Hindlimb muscle (tissue), 1 donor: ENCODE measurements at places on chromosomes 16 and 17. TPM values are rescaled to one million over a fixed set of nuclear protein-coding genes. Genes with fewer than 3 reads are reported as not detected.

Gene DLG4
- polyA plus RNA-seq: 18.6 TPM

Gene BAHCC1
- polyA plus RNA-seq: 17.9 TPM

DNA sequence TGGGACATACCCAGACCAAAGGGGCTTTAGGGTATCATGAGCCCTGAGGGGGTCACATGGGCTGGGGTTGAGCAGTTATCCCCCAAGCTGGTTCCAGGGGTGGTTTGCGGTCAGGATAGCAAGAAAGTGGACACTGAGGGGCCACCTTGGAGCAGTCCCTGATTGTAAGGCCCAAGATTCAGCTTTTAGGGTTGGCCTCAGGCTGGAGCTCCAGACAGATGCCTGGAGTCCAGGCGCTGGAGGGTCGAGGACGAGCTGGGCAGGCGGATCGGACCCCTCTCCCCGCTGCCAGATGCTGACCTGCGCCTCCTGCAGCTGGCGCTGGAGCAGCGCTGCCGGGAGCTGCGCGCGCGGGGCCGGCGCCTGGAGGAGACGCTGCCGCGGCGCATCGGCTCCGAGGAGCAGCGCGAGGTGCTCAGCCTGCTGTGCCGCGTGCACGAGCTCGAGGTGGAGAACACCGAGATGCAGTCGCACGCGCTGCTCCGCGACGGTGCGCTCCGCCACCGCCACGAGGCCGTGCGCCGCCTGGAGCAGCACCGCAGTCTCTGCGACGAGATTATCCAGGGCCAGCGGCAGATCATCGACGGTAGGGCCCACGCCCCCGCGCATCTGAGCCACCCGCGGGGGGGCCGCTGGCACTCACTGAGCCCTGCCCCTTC is 10.0 kb downstream of the BTBD17 start:
- no peak for DNase-seq

Gene ARHGAP23
- 47.9 TPM for polyA plus RNA-seq

- DNase-seq: no peak
Observed at GRCh38 chr16:82953517-82953916, 326.7 kb downstream of the CDH13 start.

- no peak for DNase-seq
Observed at GRCh38 chr17:8695916-8696415, 48.7 kb downstream of the CCDC42 start.

DNA sequence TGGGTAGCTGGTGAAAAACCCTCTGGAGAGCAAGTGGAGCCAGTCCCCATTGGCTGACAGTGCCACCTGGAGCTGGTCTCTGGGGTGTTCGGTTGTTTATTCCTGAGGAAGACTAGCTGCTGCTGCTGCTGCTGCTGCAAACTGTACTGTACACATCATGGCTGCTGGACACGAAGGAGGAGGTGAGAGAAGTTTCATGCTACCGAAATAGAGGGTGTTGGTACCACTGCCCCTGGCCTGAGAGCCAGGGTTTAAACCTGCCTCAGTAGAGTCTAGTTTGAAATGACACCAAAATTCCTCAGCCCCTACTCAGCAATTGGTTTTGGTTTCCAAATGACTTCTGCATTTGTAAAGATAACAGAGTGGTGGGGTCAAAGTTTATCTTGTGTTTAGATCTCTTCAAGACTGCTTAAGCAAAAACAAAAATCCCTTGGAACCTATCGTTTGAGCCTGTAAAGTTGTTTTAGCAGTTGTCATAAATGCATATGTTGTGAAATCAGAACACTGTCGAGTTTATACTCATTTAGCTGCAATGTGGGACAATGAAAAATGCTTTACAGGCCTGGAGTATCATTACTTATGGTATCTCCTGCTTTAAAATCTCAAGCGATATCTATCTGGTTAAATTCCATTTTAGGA is 40.8 kb downstream of the CYB5B start:
- DNase-seq: no peak

GRCh38 chr16:83115491-83116232 is 488.9 kb downstream of the CDH13 start:
- DNase-seq: no peak

DNA sequence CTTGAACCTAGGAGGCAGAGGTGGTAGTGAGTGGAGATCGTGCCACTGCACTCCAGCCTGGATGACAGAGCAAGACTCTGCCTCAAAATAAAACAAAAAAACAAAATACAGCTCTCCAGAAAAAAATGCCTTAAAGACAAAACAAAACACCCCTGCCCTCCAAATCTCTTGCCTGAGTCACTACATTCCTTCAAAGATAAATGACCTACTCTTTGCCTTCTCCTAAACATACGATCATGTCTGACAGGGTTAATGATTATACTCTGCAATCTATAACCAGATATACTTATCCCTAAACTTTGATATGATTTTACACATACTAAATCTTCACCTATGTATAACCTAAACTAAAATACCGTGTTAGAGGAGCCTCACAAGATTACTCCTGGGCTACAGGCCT is 1.4 kb upstream of the SETD6 start:
- no peak for DNase-seq

Gene CCT6B
- 1.7 TPM for polyA plus RNA-seq

DNA sequence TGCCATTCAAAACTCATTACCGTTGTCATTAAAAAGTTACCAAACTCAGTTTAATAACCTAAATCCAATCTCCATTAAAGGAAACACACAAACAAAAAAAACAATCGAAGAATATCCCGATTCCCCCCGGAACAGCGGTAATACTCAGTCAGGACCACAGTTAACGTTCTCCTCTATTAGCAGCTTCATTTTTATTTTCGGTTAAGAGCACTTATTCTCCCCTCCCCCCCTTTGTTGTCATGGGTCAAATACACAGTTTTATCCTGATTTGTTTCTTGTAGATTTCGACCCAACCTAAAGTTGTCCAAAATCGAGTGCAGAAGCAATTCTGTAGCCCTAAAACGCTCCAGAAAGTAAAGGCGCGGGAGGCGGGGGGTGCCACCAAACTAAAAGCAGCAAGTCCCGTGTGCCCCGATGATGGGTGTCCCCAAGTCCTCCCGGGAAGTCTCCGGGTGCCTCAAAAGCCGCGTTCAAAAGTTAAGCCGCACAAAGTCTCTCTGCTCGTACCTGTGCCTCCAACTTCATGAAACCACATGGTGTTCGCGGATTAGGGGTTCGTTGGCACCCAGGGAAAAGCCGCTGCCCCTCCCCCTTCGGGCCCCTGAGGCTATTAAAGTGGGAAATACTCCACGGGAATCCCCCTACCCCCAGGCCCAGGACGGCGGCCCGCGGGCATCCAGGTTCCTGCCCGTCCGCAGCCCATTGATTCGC is 996 bp downstream of the SUMO2 start:
- DNase-seq: no peak

DNA sequence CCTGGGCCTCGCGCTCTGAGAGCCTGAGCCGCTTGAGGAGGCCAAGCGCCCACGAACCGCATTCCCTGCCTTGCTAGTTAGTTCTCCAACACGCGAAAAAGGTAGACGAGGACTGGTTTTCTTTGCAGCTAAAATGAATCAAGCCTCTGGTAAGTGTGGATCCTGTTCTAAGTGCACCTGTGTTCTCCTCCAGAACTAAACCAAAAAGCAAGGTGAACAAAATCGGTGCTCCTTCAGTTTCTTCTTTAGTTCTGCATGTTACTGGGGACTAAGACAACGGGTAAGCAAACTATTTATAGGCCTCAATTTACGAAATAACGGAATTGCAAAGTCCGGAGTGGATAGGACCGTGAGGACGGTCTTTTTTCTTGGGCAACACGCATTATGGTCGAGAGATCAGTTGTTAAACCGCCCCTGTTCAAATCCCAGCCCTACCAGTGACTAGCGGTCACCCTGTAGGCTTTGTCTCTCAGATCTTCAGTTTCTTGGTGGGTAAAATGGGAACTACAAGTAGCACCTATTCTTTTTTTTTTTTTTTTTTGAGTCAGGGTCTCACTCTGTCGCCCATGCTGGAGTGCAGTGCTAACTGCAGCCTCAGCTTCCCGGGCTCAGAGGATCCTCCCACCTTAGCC is 993 bp upstream of the ANKRD11 start:
- no peak for DNase-seq

DNA sequence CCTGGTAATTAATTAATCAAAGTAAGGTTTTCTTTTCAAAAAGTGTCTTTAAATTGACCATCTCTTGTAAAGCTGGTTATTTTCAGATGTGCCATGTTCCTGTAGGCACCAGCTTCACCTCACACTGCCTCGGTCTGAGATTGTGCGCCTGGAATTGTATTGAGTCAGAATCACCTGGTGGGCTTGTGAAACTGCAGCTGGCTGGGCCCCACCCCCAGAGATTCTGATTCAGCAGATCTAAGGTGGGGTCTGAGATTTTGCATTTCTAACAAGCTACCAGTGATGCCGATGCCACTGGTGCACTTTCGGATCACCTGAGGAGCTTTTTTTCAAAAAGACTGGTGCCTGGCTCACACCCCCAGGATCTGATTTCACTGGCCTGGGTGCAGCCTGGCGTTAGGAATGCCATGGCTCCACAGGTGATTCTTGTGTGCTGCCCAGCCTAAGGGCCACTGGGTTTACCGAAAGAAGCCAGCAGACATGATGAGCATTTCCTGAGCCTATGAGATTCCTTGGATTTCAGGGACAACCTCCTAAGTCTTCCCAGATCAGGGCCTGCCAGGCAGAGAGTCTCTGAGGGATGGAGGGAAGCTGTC is 59.2 kb upstream of the TOB1 start:
- DNase-seq: no peak

Gene OR3A2
- 0.45 TPM for polyA plus RNA-seq

DNA sequence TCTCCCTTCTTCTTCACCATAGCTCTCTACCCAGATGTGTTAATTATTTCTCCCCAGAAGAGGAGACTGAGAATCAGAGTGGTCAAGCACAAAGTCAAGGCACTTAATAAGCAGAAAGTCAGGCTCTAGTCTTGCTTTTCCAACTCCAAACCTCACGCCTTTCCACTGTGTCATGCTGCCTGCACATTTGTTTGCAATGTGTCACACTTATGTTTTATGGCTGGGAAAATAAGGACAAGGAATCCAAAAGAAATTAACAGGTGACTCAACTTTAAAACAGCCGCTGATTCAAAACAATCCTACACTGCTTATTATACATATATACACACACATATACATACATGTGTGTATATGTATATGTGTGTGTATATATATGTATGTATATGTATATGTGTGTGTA is 255.7 kb upstream of the DYNLRB2 start:
- no peak for DNase-seq

- DNase-seq: peak; percentile 70
Observed at GRCh38 chr17:36148559-36149295, 27.7 kb downstream of the TBC1D3B start.

DNA sequence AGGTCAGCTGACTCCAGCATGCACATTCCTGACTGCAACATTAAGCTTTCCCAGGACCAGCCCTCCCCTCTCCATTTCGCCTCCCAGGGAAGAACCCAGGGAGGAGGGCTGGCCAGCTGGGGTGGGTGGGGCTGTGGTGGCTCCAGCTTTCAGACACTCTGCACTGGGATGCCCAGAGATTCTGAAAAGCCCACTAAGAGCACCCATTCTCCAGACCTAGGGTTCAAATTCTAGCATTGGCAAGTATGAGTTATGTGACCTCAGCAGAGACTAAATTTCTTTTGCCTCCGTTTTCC is 7.8 kb downstream of the DLX3 start:
- no peak for DNase-seq

- no peak for DNase-seq
Observed at GRCh38 chr16:19860166-19861041, 24.2 kb downstream of the GPRC5B start.

- DNase-seq: no peak
Observed at GRCh38 chr17:49104511-49105074, 28.0 kb upstream of the B4GALNT2 start.

GRCh38 chr16:15993946-15994665 is 44.7 kb downstream of the ABCC1 start:
- DNase-seq: no peak

Gene PITPNC1
- polyA plus RNA-seq: 8.8 TPM
